ENCODE measurements at places on chromosomes 4 and X.

- no peak for DNase-seq
Measured at GRCh38 chr4:86718152-86718551, 124.0 kb downstream of the PTPN13 start.

DNA sequence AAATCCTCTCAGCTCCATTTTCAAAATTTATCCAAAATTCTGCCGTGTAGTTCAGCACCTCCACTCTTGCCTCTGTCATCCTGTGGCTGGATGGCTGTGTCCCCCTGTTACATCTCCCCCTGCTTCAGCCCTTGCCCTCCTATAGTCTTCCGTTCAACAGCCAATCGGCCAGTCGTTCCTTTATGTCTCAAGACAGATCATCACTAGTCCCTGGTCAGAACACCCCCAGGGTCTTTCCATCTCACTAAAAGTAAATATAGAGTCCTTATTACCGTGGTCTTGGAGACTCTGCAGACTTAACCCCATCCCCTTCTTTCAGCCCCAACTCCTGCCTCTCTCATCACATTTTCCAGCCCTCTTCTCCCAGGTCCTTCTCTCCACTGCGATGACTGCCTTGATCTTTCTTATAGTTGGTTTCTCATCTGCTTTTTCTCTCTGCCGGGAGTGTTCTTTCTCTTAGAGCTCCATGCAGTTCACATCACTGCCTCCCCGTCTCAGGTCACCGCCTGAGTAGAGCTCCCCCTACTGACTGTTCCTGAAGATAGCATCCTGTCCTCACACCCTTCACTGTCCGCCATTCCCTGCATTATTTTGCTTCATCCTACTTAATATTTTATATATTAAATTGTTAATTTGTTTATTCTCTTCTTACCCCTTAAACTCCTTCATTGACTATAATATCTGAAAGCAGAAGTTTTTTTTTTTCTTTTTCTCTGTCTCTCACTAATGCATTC, 736.9 kb upstream of the MAGEB2 start:
- DNase-seq: peak; percentile 54

GRCh38 chr4:158147151-158147550, 25.7 kb downstream of the GASK1B start:
- DNase-seq: no peak

DNA sequence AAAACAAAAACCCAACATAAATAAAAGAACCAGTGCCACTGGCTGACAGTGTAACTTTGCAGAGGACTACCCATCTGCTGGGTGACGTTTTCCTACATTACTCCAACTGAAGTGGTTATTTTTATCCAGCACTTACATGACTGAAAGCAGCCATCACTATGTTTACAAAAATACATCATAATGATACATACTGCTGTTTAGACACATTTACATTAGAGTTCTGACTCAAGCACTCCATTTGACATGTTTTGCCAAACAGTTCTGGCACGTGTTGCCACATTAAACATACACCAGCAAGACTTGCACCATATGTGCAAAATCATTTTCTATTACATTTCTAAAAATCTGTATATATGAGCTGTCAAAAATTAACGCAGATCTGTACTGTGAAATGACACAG, 39.6 kb downstream of the BEND4 start:
- DNase-seq: no peak

DNA sequence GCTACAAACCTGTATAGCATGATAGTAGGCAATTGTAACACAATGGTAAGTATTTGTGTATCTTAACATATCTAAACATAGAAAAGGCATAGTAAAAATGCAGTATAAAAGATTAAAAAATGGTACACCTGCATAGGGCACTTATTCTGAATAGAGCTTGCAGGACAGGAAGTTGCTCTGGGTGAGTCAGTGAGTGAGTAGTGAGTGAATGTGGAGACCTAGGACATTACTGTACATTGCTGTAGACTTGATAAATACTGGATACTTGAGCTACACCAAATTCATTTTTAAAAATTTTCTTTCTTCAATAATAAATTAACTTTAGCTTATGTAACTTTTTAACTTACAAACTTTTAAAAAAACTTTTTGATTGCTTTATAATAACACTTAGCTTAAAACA, 68.2 kb upstream of the MAML3 start:
- DNase-seq: no peak

GRCh38 chr4:67934628-67935027, 28.7 kb downstream of the TMPRSS11A start:
- DNase-seq: peak; percentile 28

DNA sequence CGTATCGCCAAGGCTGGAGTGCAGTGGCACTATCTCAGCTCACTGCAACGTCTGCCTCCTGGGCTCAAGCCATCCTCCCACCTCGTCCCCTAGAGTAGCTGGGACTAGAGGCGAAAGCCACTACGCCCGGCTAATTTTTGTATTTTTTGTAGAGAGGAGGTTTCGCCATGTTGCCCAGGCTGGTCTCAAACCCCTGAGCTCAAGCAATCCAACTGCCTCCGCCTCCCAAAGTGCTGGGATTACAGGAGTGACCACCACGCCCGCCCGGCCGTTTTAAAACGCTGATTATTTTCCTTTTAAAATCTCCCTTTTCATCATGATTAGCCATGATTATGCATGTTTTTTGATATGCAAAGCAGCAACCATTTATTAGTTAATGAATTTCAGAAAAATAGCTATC, 2.2 kb downstream of the N4BP2 start:
- peak; percentile 19 for DNase-seq

DNA sequence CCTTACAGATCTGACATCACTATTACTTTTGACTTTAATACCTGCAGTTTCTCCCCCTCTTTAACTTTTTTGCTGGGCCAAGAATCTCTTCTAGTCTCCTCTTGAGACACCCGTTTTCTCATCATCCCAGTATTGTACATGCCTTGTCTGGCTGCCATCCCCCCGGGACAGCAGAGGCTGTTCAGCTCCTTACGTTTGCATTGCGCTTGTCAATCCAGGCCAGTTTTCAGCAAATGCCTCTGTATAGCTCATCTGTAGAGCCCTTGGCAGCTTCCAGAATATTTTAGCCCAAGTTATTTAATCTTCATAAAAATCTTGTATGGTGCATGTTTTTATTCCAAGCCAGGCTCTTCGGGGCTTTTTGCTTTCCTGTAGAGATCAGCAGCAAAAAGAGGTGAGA, 22.3 kb upstream of the HOPX start:
- DNase-seq: no peak

DNA sequence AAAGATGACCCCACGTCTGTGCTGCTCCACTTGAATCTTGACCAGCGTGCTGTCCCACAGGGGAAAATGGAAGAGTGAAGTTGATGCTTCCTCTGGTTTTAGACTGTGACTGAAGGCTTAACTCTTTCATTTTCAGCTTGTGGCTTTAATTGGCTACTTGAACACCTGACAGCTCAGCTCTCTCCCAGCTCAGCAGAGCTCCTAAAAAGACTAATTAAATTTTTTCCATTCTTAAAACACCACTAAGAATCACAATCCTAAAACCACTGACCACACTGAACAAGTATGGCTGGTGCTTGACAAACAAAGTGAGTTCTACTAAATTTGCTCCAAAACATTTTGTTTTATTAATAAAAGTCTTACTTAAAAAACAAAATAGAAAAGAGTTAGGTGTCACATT, 71.7 kb downstream of the SRPX start:
- no peak for DNase-seq
